ENCODE measurements at places on chromosomes 3 and 15. TPM values are rescaled to one million over a fixed set of nuclear protein-coding genes. Genes with fewer than 3 reads are reported as not detected.

DNA sequence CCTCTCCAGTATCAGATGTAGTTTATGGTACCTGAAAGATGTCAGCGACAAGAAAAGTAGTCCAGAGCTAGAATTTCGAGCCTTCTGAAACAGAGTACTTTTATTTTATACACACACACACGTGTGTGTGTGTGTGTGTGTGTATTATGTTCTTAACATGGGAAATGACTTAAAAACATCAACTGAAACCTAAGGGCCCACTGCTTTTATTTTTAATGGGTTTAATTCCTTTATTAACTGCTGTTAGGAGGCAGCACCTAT, 1.9 kb downstream of the TCF12 start:
- no peak for DNase-seq

DNA sequence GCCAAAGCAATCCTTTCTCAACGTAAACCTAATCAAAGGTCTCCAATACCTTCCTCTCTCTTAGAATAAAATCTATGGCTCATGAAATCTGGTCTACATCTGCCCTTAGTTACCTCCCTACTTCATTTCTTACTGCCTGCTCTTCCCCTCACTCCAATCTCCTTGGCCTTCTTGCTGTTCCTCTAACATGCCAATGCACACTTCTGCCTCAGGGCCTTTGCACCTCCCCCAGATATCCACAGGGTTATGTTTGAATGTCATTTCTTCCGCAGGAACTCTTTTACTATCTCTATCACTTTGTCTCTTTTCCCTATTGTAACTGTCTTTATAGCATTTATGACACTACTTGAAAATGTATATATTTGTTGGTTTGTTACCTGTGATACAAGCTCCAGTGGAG, 44.3 kb upstream of the PYGO1 start:
- DNase-seq, result no peak

The CORO2B gene
- 3.9 TPM for total RNA-seq

GRCh38 chr15:62749036-62749815, 293.3 kb upstream of the TPM1 start:
- DNase-seq, result no peak

GRCh38 chr3:11304175-11304574, 32.0 kb downstream of the ATG7 start:
- no peak for DNase-seq

GRCh38 chr3:137509354-137510045, 254.6 kb upstream of the SOX14 start:
- DNase-seq, result no peak

DNA sequence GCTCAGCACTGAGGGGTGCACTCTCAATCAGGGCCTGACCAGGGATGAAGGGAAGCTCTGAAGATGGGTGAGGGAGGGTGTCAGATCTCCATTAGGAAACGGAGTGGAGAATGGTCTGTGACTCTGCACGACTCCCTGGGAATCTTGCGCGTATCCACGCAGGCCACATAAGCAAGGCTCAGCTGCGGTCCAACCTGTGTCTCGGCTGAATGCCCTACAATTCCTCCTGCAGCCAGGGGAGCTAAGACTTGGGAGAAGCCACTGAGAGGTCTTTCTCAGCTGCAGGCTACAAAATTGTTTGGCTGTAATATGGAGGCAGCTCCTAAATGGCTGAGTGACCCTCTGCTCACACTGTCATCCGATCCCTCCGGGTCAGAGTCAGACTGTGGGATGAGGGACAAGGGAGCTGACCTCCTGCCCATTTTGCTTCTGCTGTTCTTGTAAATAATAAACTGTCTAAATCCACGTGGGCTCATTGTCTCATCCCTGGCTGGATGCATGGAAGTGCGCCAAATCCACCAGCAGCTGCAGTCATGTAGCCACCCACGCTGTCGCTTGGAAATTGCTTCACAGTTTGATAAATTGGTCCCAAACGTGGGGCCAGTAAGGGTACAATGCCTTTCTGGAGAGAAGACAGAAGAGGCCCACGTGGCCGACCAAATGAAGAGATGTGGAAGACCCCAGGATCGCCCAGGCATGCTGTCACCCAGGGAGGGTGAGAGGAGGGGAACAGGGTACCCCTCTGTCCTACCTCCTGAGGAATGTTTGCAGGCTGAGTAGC, 30.5 kb downstream of the ALS2CL start:
- no peak for DNase-seq

DNA sequence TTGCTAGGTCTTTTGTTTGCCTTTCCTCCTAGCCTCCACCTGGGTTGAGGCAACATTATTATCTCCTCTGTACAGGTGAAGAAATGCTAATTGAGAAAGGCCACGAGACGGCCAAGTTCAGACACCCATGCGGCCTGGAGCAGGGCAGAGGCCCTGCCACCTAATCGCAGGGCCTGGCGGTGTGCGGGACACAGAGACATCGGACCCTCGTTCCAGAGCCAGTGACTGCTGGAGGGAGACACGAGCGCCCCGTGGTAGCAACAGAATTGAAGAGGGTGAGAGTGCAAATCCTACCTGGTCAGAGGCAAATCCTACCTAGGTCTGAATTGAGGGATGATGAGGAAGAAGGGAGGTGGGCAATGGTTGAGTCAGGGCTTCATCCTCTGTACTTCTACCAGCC, 113.8 kb upstream of the MEF2A start:
- no peak for DNase-seq

The HCLS1 gene
- total RNA-seq, result 6.0 TPM

DNA sequence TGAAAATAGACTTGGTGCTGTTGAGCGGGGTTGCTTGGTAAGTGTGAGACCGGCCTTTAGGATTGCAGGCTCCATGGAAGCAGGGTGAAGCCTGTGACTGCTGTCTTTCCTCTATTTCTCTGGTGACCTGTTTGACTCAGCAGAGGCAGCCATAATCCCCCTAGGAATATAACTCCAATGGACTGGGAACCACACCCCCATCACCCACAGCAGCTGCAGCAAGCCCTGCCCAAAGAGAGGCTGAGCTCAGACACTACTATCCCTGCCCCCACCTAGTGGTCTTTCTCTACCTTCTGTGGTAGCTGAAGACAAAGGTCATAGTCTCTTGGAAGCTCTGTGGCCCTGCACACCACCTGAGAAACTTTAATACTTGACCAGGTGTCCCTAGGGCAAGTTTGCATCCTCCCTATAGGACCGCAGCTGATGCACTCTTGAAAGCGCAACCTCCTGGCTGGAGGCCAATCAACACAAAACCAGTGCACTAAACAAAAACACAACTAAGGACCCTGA, 133.6 kb upstream of the MRPL3 start:
- no peak for DNase-seq
